Activated naive CD8-positive, alpha-beta T cell treated with anti-CD3 and anti-CD28 coated beads for 36 hours (primary cell): ENCODE measurements at places on chromosomes 3 and 15.
A peak's percentile ranks its signal among the peaks of the same experiment; 100 is the strongest.

GRCh38 chr15:39555885-39556284, 25.0 kb upstream of the THBS1 start:
- no peak for DNase-seq

- no peak for DNase-seq
Observed at GRCh38 chr15:63022181-63022580, 20.4 kb upstream of the TPM1 start.

DNA sequence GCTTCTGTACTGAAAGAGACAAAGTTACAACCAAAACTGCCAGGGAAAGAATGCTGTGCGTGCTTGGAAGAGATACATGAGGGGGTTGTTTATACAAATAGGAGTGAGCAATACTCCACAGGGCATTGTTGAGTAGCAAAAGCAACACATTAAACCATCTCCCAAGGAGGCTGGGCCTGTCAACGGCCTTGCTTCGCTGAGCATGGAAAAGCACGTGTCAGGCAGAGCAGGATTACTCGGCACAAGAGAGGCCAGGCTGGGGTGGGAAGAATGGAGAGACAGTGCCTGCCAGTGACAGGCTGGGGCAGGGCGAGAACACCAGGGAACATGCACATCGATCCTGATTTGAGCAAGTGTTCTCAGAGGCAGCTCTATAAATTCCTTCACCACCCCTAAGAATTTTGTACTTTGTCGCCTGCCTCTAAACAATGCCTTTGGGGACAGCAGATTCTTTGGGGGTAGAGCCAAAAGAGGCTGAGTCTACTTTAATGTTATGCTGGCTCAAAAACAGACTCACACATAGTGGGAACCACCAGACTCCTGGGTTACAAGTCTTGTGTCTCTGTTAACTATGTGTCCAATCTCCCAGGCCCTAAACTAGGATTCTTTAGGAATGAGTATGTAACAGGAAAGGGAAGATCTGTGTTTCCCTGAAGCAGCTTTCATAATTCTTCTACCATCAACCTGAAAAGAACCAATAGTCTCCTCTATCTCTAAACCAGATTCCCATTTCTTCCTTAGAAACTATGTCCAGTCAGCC, 67.2 kb downstream of the LIPC start:
- DNase-seq: no peak

DNA sequence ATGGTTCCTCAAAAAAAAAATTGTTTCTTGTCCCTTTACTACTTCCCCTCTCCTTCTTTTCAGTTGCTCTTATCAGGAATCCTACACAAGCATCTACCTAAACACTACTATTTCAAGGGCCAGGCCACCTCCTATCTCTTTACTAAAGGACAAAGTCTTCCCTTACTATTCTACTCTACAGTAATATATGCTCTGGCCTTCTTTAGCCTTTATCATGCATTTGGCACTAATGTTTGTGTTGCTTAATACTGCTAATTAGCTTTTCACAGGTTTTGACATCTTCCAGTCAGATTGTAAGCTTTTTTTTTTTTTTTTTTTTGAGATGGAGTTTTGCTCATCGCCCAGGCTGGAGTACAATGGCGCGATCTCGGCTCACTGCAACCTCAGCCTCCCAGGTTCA, 5.3 kb downstream of the CEP19 start:
- no peak for DNase-seq

DNA sequence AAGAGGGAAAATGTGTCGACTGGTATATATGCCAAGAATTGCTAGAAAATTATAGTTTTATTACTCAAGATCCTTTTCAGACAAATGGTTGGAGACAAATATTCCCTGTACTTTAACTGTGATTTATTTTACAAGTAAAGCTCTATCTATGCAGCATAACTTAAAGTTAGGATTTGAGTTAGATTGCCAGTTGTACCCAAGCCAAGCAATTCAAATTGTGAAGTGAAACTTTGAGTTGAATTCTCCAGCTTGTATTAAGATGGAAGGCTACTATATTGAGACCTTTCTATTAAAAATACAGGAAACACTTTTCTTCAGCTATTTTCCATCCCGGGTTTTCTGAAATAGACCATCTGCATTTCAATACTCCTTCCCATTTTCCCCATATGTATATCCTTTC, 333.1 kb upstream of the RBMS3 start:
- no peak for DNase-seq

- no peak for DNase-seq
Observed at GRCh38 chr3:183318877-183319276, 65.8 kb downstream of the B3GNT5 start.

DNA sequence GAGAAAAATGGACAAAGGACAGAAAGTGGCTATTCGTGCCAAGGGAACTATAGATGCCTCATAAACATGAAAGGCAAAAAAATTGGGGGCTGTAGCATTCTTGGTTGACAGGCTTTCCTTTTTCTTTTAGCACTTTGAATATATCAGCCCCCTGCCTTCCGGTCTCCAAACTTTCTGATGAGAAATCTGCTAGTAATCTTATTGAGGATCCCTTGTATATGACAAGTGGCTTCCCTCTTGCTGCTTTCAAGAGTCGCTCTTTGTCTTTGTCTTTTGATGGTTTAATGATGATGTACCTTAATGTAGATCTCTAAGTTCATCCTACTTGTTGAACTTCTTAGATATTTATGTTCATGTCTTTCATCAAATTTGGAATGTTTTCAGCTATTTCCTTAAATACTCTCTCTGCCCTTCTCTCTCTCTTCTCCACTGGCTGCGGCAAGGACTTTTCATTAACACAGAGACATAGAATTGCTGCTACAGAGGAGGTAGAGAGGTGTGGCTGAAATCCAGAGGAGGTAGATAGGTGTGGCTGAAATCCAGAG, 59.4 kb upstream of the EPHB3 start:
- DNase-seq: no peak

- DNase-seq: no peak
Observed at GRCh38 chr15:56428821-56429458, 36.0 kb downstream of the MNS1 start.

- DNase-seq: no peak
Observed at GRCh38 chr15:65509321-65509720, 8.2 kb downstream of the DPP8 start.

GRCh38 chr15:51218299-51218938, 120.0 kb downstream of the CYP19A1 start:
- DNase-seq: no peak

DNA sequence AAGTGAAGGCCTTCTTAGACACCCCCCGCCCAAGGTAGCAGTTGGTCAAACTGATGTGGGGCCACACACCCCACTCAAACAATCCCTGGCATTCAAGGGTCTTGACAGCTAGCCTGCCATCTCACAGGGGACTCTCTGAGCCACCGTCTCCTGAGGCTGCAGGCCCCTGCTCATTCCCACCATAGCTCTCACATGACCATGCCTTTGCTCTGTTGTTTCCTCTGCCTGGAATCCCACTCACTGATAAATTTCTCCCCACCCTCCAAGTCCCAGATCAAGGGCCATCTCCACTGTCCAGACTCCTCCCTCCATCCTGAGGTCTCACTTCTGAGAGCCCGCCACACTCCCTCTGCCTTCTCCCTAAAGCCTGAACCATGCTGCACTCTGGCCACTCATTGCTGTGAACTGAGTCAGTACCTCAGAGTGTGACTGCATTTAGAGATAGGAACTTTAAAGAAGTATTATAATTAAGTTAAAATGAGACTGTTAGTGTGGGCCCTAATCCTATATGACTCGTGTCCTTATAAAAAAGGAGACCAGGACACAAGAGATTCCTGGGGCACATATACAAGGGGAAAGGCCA, 10.0 kb downstream of the WNT7A start:
- no peak for DNase-seq

- no peak for DNase-seq
Observed at GRCh38 chr15:85356276-85356675, 24.1 kb upstream of the AKAP13 start.

GRCh38 chr3:86949850-86950249, 41.1 kb downstream of the VGLL3 start:
- DNase-seq: no peak

- DNase-seq: peak; percentile 50
Observed at GRCh38 chr3:170033489-170033888, 4.3 kb upstream of the GPR160 start.

- peak; percentile 46 for DNase-seq
Observed at GRCh38 chr3:101643861-101644613, 32.9 kb downstream of the ZBTB11 start.

- no peak for DNase-seq
Observed at GRCh38 chr3:99049164-99049563, 147.7 kb upstream of the DCBLD2 start.

- DNase-seq: no peak
Observed at GRCh38 chr3:115710799-115711198, 87.5 kb downstream of the GAP43 start.

GRCh38 chr3:72887343-72887704, 522 bp upstream of the GXYLT2 start:
- DNase-seq: no peak

DNA sequence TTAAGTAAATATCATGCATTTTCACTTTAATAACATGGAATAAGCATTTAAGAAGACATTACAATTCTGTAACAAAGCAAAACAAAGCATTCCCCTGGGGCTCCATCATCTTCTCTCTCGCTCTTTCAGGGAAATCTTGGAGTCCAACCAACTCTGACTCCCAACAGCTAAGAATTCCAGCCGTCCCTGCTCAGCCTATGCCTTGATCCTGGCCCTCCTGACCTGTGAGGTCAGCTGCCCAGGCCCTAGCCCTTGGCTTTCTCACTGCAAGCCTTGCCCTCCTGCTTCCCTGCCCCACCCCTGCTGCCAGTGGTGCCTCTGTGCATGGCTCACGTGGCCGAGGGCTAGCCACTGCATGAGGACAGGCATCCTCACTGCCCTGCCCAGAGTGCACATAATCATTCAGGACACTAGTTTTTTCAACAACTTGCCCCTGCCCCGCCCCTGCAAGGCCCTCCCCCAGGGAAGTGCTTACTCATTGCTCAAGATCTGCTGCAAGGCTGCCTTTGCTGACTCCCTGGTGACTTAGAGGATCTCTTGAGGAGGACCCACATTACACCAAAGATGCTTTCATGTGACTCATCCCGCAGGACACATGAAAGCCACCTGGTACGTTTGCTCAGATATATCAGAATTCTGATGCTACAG, 37.6 kb downstream of the MTMR10 start:
- DNase-seq: no peak

- no peak for DNase-seq
Observed at GRCh38 chr3:8824238-8824637, 54.8 kb upstream of the OXTR start.

DNA sequence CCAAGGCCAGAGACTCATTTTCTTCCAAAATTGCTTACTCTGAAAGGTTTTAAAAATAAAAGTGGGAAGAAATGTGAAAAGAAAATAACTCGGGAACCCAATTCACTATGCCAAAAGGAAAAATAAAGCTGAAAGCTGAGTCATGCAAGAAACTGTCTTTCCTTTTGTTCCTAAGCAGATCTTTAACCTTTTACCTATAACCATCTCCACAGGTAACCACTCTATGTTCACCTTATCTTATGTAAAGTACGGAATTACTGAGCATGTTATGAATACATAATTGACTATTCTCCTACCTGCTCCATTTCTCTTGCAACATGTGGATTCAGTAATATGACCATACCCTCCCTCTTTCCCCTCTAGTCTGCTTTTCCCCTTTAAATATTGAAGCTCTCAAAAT, 62.0 kb downstream of the MINDY4B start:
- no peak for DNase-seq

GRCh38 chr15:43769584-43770228, 7.1 kb downstream of the ELL3 start:
- peak; percentile 52 for DNase-seq

- no peak for DNase-seq
Observed at GRCh38 chr15:72778796-72779195, 4.8 kb downstream of the ADPGK start.

GRCh38 chr3:71450162-71450561, 133.4 kb downstream of the FOXP1 start:
- DNase-seq: no peak
